ENCODE measurements at places on chromosomes 3 and 15. TPM values are rescaled to one million over a fixed set of nuclear protein-coding genes. Genes with fewer than 3 reads are reported as not detected.
A peak's percentile ranks its signal among the peaks of the same experiment; 100 is the strongest.

CACNA2D2 gene
- total RNA-seq, result 1.7 TPM

DNA sequence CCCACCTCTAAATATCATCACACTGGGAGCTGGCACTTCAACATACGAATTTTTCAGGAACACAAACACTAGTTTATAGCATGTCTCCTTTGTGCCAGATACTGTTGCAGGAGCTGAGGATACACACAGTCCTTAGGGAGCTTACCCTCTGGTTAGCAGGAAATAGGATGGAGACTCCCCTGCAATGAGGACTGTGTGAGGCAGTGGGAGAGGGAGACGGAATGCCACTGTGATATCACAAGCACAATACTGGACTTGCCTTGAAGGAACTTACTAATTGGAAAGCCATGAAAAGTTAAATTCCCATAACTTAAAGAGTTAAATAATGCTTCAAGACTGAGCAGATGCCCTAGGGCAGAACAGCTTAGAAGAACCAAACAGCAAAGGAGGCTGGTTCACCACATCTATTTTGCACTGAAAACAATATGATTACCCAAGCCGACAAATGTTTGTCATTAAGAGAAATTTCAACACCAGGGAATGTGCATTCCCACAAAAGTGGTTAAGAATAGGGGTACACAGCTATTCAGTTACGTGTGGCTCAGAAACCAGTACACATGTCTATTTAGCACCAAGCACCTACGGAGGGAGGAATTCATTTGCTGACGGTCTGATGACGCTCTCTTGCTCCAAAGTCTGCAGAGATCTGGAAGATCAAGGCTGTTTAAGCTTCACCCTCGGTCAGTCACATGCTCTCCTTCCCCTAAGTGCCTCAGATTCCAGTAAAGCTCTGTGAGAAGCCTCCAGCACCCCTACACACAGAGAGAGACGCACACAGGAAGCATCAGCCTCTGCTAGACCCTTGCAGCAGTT, 5.2 kb downstream of the TBC1D2B start:
- DNase-seq, result no peak
- peaks cover 89% of the 10 kb centered on the region for H3K4me1 ChIP-seq
- no peaks in the 10 kb centered on the region for H3K27me3 ChIP-seq
- H3K27ac ChIP-seq, result peak overlapping the region; percentile 53
- H3K4me3 ChIP-seq, result peak overlapping the region; percentile 21

GRCh38 chr3:194380326-194380725, 10.8 kb upstream of the LRRC15 start:
- no peak for DNase-seq
- peaks cover 5% of the 10 kb centered on the region for H3K27me3 ChIP-seq
- H3K4me1 ChIP-seq, result no peaks in the 10 kb centered on the region
- no peak overlapping the region for H3K27ac ChIP-seq

GRCh38 chr3:46291046-46291445, 48.8 kb downstream of the CCR3 start:
- no peaks in the 10 kb centered on the region for H3K36me3 ChIP-seq
- H3K4me3 ChIP-seq, result no peak overlapping the region
- no peak for DNase-seq
- no peak overlapping the region for H3K27ac ChIP-seq
- H3K4me1 ChIP-seq, result peaks cover 57% of the 10 kb centered on the region
- H3K27me3 ChIP-seq, result no peaks in the 10 kb centered on the region

DNA sequence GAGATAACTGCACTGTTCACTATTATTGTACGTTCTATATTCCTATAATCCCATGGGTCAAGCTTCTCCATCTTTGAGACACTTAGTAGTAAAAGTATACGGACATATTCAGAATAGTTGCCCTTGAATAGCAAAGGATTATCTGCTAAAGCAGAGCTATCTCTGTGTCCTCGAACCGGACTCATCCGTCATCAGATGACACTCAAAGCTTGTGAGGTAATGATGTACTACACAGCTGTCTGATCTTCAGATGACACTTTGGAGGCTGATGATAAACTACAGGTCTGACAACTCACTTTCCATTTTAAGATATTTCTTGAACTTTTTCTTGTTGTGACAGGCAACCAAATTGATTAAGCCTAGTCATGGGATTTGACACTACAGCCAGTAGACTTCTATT, 240.2 kb downstream of the SCAPER start:
- no peaks in the 10 kb centered on the region for H3K36me3 ChIP-seq
- H3K27ac ChIP-seq, result no peak overlapping the region
- DNase-seq, result no peak

GOLGA8M gene
- 3.1 TPM for total RNA-seq

EPB42 gene
- total RNA-seq, result not detected

DNA sequence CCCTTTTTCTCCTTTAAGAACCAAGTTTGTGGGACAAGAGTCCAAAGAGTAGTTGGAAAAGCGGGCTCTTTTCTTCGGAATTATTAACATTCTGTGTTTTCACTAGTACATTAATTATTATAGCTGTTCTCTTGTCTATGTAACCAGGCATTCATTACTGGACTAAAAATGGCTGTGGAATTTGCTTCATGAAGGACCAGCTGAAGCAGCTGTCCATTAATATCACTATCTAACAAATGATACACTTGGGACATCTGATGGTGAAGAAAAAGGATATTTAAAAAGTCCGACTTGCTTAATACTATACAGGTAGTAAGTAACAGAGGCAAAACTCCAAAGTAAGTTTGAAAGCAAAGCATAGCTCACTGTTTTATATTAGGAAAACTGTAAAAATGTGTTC, 728.9 kb upstream of the DPPA4 start:
- no peak for DNase-seq
- H3K27me3 ChIP-seq, result no peaks in the 10 kb centered on the region
- no peak overlapping the region for H3K27ac ChIP-seq
- H3K4me1 ChIP-seq, result no peaks in the 10 kb centered on the region
- H3K4me3 ChIP-seq, result no peak overlapping the region
- H3K36me3 ChIP-seq, result no peaks in the 10 kb centered on the region

PIF1 gene
- total RNA-seq, result 0.58 TPM

- no peaks in the 10 kb centered on the region for H3K27me3 ChIP-seq
- peaks cover 20% of the 10 kb centered on the region for H3K4me1 ChIP-seq
- H3K36me3 ChIP-seq, result no peaks in the 10 kb centered on the region
Measured at GRCh38 chr15:91926908-91927270, 73.4 kb downstream of the SLCO3A1 start.

DNA sequence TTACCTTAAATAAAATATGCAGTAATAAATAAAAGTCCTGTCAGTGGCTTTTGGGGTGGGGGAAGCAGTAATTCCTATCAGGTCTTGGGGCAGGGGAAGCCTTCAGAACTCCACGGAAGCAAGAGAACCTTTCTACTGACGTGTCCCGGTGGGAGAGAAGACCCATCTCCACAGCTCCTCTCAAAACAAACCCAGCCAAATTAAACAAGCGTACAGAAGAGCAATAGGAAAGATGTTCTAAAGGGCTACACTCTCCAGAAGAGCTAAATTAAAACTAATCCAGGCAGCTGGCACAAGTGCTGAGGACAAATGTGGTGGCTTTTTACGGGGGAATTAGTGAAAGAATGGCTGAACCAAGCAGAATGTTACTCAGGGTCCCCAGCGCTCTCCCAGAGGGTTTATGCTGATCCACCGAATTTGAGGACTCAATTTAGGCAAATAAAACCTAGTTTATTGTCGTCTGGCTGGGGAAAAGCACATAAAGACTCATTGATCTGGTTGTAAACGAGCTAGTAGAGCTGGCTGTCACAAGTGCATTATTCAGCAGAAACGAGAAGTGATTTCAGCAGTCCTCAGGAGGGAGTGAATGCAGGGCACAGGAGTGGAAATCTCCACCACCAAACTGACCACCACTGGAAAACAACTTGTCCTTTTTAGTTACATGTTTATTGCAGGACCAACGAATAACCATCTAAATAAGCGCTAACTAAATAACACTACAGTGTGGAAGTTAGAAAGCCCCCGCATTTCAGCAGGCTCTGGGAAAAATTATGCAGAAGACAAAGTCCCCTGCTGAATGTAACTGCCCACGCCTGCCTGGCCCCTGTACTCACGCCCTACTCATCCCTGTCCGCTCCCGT, 13.5 kb downstream of the BFSP2 start:
- H3K27ac ChIP-seq, result no peak overlapping the region
- H3K4me1 ChIP-seq, result peaks cover 5% of the 10 kb centered on the region
- H3K27me3 ChIP-seq, result no peaks in the 10 kb centered on the region
- H3K4me3 ChIP-seq, result no peak overlapping the region
- no peaks in the 10 kb centered on the region for H3K36me3 ChIP-seq

DNA sequence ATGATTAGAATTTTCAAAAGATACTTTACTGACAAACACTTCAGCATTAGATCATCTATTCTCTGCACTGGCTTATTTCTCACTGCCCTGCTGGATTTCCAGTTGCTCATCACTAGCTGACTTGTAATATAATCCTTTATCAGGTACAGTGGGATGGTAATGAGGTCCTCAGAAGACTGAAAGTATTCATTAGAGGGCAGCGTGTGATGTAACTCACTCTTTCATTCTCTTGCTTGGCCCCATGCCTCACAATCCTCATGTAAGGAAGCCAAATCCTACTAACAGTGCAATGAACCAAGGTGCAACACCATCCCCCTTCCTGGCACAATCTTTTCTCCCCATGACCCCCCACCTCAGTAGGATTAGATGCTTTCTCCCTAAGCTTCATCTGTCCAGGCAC, 289.9 kb downstream of the CTNNB1 start:
- no peak overlapping the region for H3K4me3 ChIP-seq
- no peaks in the 10 kb centered on the region for H3K27me3 ChIP-seq
- H3K4me1 ChIP-seq, result no peaks in the 10 kb centered on the region
- no peak overlapping the region for H3K27ac ChIP-seq

DNA sequence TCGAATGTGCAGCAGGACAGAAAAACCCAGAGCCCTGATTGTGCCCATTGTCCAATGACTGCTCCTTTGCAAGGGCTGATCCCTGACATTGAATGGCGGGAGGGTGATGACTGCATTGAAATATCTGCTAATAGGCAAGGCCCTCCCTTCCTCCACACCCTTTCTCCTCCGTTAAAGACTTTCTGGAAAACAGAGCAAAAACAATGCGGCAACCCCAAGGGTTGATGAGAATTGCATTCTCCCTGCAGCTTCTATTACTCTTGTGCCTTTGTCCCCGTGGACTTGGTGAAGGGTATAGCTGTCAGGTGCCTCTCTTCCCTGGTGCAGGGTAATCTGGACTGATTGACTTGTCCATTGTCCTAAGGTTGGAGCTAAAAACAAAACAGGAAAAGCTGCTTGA, 71.8 kb downstream of the THSD4 start:
- no peak overlapping the region for H3K4me3 ChIP-seq
- DNase-seq, result no peak
- no peak overlapping the region for H3K27ac ChIP-seq
- H3K36me3 ChIP-seq, result no peaks in the 10 kb centered on the region
- H3K27me3 ChIP-seq, result no peaks in the 10 kb centered on the region

HIGD2B gene
- total RNA-seq, result 0.39 TPM

DNA sequence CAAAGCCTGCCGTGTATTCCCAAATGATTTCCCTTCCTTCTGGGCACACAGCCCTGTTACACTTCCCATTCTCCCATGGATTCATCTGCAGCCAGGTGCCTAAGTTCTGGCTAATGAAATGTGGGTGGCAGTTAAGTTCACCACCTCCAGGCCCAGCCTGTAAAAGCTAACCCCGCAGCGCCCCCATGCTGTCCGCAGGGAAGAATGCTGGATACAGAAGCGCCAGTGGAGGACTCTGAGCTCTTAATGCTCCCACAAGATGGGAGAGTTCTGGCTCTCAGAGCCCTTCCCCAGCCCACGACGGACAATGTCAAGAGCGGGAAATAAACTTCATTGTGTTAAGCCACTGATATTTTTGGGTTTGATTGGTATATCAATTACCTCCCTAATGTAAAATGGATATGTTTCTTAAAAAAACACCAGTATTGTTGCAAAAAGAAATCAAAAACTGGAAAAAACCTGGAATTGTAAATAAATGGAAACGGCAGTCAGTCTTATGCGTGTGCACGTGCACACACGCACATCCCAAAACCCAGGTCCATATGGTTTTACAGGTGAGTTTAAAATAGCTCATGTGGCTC, 37.7 kb upstream of the FGD5 start:
- DNase-seq, result no peak
- H3K4me1 ChIP-seq, result no peaks in the 10 kb centered on the region
- H3K4me3 ChIP-seq, result no peak overlapping the region
- H3K27ac ChIP-seq, result no peak overlapping the region

- H3K4me3 ChIP-seq, result no peak overlapping the region
- H3K27ac ChIP-seq, result no peak overlapping the region
- DNase-seq, result no peak
- H3K36me3 ChIP-seq, result no peaks in the 10 kb centered on the region
Measured at GRCh38 chr3:49668861-49669260, 5.3 kb upstream of the APEH start.

SST gene
- total RNA-seq, result not detected

DNA sequence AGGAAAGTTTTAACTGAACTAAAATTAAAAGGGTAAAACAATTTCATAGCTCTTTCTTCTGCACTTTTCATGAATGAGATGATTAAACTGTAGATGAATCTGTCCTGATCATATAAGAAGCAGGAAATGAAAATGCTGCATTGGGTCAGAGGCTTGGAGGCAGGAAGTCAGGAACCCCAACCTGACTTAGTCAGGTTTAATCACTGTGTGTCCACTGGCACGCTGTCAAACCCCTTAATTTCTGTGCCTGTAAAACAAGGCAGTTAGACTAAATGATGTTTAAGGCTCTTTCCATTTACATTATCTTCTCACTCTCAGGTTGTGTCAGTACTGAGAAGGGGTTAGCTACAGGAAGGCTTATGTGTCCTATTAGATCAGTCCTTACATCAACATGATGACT, 193.3 kb upstream of the TTC14 start:
- H3K4me3 ChIP-seq, result no peak overlapping the region
- no peaks in the 10 kb centered on the region for H3K4me1 ChIP-seq
- H3K36me3 ChIP-seq, result no peaks in the 10 kb centered on the region
- H3K27ac ChIP-seq, result no peak overlapping the region

Data from CD4-positive, alpha-beta memory T cell (primary cell).